T47D (cell line): ENCODE measurements at places on chromosomes 7 and 10.

- DNase-seq: no peak
Observed at GRCh38 chr7:158110661-158111048, 477.0 kb downstream of the PTPRN2 start.

DNA sequence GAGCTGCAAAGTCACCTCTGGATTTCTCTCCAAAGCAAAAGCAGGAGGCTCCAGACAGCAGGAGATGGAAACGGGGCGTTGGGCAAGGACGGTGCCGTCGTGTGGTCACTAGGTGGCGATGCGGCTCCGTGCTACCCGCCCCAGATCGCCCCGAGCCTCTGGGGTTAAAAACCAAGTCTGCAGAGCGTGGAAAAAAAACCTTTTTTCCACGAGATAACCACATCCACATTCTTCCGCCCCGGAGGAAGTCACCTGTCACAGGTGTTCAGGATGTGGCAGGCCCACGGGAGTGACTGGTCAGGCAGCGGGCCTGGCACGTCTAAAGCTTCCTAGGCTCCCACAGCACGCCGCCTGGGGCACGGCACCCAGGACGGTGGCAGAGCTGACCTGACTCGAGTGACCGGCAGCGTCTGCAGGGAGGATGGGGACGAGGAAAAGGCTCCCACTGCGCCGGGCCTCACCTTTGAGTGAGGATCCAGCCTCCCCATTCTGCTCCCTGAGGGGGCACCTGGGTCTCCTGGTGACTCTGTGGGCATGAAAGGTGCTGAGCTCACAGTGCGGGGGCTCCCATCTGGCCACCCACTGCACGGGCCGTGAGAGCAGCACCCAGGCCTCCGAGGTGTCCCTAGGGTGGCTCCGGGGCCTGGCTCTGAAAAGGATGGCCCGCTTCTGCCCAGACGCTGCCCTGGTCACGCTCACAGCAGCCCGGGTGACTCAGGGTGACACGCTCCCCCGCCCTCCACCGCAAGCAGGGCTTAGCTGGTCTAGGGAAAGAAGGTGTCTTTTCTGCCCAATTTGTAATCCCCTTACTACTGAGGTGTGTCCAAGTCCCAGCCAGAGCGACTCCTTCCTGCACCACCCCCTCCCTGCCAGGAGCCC is 71.3 kb upstream of the TNRC18 start:
- peak; percentile 91 for DNase-seq

DNA sequence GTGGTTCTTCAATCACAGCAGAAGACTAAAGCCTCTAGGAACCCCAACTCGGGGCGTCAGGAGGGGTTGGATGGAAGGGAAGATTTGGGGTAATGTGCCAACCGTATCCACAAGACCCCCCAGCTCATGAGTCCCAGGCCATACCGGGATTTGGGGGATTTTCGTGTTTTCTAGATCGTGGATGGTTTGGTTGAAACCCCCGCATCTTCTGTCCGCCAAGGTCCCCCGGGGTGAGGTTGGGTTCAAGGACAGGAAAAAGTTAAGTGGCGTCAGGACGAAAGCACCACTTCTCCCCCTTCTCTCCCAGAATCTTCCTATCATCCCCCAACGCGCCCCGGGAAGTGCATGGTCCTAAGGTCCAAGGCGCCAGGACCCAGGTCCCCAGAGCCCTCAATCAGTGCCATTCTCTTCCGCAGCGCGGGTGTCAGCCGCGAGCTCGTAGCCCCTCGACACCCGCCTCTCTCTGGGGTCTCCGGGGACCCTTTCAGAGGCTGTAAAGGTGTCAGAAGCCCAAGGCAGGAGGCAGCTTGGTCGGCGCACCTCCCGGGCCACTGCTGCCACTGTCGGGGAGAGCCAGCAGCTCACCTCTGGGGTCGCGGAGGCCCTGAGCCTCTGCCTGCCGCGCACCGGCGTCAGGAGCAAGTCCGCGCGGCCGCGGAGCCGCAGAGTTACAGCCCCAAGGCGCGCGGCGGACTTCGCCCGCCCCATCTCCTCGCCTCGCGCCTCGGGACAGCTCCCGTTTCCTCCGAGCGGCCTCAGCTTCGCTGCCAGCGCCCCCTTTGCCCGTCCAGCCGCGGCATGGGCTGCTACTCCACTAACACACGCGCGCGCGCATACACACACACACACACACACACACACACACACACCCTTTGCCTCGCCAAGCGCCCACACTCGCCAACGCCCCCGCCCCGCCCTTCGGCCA is 1.5 kb downstream of the MKX start:
- peak; percentile 39 for DNase-seq

GRCh38 chr10:49508654-49509053 is 30.3 kb downstream of the ERCC6 start:
- no peak for DNase-seq

- peak; percentile 6 for DNase-seq
Observed at GRCh38 chr7:150739033-150739432, 1.8 kb downstream of the GIMAP5 start.

- DNase-seq: no peak
Observed at GRCh38 chr7:42315631-42316030, 78.6 kb upstream of the GLI3 start.

DNA sequence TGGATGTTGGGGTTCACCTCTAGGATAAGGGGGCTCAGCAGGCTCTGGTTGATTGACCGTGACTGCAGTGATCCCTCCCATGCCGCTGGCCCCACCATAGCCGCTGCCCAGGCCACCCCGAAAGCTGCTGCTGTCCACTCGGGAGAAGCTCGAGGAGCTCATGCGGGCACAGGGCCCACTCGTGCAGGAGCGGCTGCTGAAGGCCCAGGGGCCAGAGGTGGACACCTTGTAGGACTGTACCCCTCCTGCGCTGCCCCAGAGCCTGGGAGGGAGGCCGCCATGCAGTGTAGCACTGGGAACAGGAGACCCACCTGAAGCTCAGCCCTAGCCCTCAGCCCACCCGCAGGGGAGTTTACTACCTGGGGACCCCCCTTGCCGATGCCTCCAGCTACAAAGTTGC is 70.0 kb downstream of the CHRM2 start:
- no peak for DNase-seq

DNA sequence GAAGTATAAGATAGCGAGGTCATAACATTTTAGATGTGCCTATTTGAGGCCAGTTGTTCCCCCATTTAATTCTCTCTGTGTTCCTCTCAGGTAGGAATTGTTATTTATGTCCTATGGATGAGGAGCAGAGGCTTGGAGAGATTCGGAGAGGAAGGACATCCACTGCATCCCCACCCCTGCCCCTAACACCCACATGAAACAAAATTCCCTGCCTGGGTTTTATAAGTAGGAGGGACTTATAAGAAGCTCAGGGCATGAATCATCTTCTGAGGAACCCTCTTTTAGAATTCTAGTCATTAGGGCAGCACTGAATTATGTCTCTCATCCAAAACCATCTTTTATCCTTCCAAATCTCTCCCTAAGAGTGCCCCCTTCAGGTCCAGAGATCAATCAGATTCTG is 5.0 kb downstream of the CHAT start:
- no peak for DNase-seq

GRCh38 chr10:4301291-4302045 is 516.5 kb upstream of the KLF6 start:
- DNase-seq: no peak

DNA sequence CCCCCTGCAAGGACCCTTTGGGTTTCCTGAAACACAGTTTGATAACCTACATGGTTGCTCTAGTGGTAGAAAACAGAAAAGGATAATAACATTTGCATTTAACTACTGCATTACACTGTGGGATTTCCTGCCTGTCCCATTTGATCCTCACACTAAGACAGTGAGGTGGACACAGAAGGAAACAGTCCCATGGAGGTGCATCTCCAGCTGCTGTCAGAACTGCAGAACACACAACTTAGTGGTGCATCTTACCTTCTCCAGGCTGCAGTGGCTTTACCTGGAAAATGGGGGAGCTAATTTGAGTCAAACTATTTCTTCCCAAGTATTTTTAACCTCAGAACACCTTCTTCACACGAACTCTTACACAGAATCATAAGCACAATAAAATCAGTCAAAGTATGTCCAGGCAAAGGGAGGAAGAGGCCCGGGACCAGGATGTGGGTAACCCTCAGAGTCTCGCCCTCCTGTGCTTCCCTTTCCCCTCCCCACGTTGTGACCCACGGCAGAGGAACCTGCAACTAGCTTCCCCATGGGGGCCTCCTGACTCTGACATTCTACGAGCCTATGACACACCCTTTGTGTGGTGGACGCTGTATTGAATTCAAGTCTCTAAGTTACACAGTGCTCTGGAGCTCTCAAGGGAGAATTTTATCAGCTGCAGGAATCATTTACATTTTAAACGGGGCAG is 33.7 kb downstream of the SCRN1 start:
- DNase-seq: no peak

GRCh38 chr7:43735403-43735801 is 6.1 kb upstream of the COA1 start:
- no peak for DNase-seq

DNA sequence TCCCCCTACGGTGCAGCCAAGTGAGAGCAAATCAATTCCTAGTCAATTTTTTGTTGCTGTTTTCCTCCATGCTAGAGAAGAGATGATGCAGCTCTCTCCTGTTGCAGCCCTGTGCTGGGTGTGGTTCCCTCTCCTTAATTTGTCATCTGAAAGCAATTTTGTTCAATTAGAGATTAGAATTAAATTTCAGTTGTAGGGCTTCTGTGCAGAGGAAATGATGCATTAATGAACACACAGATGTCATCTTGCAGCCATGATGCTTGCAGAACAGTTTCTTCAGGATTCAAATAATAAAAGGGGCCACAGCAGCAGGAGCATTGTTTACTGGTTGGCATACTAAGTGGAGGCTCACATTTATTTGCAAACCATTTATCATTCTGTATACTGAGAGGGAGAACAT is 266.0 kb downstream of the AUTS2 start:
- DNase-seq: no peak

- no peak for DNase-seq
Observed at GRCh38 chr10:125018576-125019143, 76.7 kb downstream of the ZRANB1 start.

- DNase-seq: no peak
Observed at GRCh38 chr10:49330127-49330665, 31.2 kb downstream of the C10orf71 start.

GRCh38 chr10:73765066-73765465 is 16.8 kb upstream of the CHCHD1 start:
- DNase-seq: no peak

DNA sequence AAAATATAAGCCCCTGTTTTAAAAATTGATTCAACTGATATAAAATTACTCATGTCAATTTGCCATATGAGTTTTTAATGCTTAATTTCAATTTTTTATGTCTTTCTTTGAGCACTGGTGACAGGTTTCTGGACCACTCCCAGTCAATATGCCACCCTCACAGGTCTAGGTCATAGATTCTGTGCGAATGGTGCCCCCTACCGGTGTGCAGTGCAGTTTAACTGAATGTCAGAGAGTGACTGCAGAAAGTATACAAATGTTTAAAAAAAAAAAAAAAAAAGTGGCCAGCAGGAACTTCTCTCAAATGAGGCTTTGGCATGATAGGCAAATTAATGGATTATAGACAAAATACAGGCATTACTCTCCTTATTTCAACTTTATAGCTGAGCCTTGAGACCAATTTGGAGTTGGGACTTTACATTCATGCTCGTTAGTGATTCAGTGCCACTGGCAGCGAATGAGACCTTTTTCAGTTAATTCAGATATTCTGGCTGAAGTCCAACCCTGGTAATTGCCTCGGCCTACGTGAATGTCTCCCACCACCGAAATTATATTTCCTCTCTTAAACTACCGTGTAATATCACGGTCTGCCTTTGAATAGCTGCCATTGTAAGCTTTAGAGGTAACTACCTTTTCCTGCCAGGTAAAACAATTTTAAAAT is 427.6 kb downstream of the PHTF2 start:
- DNase-seq: no peak

- no peak for DNase-seq
Observed at GRCh38 chr7:39608278-39608677, 15.1 kb upstream of the RALA start.

- DNase-seq: no peak
Observed at GRCh38 chr7:87391020-87391701, 45.7 kb downstream of the CROT start.

GRCh38 chr7:15853832-15854470 is 167.5 kb upstream of the MEOX2 start:
- no peak for DNase-seq

- DNase-seq: no peak
Observed at GRCh38 chr7:155372782-155373358, 75.2 kb downstream of the INSIG1 start.

- no peak for DNase-seq
Observed at GRCh38 chr7:114924038-114924712, 2.3 kb downstream of the MDFIC start.

DNA sequence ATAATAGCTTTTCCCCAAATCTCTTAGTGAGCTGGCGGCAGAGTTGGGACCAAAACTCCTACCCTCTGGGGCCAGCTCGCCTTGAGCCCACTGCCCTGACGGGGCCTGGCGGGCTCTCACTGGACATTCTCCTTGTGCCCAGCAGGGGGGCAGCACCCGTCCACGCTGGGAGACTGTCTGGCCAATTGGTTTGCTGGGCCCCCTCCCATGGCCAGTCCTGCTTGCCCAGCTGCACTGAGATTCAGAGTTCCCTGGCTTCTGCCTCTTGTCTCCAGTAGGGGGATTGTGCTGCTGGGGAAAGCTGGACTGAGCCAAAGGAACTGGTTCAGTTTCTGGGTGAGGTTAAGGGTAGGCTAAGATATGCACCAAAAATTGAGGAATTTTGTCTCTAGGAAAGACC is 59.8 kb downstream of the RAMP3 start:
- DNase-seq: no peak

DNA sequence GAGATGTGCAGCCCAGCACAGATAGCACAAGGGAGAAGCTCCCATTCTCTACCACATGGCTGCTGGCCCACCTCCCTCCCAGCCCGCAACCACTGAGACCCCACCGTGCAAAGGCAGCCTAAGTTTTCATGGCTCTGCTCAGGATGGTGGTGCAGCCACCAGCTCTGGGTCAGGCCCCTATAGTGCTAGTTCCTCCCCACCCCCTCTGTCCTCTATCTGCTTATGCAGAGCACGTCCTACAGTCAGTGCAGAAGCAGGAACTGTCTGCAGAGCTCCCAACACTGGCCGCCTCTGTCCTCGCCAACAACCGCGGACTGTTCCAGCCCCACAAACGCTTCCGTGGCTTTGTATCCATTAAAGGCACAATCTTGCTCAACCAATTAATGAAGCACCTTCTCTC is 278.9 kb downstream of the GRID1 start:
- no peak for DNase-seq

DNA sequence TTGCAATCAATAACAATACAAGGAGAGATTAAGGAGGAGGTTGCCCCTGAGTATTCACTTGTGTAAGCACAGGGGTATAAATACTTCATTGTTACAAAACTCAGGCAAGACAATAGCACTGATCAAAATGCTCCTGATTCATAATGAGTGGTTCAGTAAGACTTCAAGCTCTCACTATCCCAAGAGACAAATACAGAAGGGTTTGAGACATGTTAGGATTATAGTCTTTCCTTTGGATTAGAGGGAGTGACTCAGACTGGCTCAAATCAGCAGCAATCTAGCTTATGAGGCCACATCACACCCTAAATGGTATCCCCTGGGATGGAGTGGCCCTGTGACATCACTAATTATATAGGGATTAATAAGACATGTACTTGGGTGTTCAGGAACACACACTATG is 167.2 kb upstream of the HGF start:
- no peak for DNase-seq
